ENCODE measurements at places on chromosomes 3 and 15.

- no peak for DNase-seq
These were observed 20.3 kb downstream of the SIAH2 start for GRCh38 chr3:150742679-150743078.

GRCh38 chr15:82124331-82125263, 78.8 kb upstream of the MEX3B start:
- no peak for DNase-seq

DNA sequence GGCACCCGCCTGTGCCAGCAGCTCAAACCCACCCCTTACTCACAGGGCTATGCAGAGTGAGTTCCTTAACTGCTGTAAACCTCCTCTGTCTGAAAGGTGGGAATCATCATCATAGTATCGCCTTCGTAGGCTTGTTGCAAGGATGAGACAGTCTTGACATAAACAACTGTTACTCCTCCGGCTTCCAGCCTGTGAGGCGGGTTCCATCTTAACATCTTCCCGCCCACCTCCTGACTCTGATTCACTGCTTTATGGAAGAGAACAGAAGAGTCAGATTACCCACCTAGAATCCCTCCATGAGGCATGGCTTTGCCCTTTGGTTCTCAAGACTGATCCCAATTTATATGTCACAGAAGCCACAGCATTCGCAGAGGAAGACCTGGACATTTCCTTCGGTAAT, 21.9 kb downstream of the POLR2M start:
- DNase-seq = no peak

- DNase-seq = no peak
These were observed 79.7 kb upstream of the MRPL3 start for GRCh38 chr3:131582438-131582837.

- DNase-seq = no peak
These were observed 630 bp downstream of the SNRK start for GRCh38 chr3:43286841-43287499.

GRCh38 chr3:127411083-127411727, 123.4 kb upstream of the PRR20G start:
- DNase-seq = no peak

DNA sequence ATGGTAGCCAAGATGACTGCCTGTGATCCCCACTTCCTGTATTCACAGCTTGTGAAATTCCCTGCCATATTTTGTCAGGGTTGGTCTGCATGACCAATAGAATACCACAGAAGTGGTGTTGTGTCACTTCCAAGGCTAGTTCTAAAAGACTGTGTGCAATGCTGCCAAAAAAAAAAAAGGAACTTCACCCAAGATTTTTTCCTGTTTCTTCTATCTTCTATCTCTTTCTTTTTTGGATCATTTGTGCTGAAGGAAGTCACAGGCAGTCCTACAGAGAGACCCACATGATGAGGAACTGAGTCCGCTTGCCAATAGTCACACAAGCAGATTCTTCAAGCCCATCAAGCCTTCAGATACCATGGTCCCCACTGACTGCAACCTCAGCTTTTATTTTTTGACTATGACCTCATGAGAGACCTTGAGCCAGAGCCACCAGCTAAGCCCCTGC, 18.1 kb upstream of the RAF1 start:
- no peak for DNase-seq

DNA sequence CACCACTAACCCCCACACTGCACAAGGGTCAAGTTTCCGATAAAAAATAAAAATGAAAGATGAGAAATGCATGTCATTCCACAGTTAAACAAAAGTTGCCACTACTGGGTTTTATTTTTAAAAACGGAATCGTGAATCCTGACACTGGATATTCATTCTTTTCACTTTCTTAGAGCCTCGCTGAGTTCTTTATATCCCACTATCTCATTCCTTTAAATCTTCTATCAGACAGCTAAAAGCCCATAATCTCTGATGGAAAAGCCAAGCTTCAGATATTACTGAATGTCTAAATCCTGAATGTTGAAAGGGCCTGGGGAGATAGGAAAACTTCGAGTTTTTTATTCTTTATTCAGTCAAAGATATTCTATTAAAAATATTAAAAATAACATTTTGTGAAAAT, 11.7 kb downstream of the RIOX2 start:
- no peak for DNase-seq

DNA sequence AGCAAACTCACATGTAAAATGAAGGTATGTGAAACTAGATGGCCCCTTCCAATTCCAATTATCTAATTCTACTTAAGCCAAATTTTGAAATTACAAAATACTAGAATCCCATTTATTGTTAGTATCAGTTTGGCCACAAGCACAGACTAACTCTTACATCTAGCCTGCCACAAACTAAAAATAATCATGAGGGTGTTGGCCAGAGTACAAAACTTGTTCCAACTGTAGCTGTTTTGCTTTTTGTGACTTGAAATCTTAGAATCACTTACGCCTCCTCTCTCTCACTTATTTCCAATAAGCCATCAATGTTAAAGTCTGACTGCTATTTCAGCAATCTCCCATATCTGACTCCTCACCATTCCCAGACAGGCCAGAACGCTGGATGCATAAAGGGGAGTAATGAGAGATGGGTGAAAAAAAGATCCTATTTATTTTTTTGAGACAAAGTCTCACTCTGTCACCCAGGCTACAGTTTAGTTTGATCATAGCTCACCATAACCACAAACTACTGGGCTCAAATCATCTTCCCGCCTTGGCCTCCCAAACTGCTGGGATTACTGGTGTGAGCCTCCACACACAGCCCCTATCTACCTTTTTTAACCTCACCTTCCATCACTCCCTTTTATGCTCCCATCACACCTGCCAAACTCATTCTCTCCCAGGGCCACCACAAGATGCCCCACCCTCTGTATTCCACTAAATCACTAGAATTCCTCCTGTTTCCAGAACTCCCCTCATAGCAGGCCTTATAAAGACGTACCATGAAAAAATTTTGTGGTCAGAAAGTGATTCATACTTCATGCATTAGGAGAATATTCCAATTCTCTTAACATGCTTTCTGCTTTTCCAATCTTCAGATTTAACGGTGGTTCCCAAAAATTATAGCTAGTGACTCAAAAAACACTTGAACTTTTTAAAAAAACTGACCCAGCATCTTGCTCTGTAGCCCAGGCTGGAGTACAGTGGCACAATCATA, 36.5 kb downstream of the ATOSA start:
- no peak for DNase-seq

DNA sequence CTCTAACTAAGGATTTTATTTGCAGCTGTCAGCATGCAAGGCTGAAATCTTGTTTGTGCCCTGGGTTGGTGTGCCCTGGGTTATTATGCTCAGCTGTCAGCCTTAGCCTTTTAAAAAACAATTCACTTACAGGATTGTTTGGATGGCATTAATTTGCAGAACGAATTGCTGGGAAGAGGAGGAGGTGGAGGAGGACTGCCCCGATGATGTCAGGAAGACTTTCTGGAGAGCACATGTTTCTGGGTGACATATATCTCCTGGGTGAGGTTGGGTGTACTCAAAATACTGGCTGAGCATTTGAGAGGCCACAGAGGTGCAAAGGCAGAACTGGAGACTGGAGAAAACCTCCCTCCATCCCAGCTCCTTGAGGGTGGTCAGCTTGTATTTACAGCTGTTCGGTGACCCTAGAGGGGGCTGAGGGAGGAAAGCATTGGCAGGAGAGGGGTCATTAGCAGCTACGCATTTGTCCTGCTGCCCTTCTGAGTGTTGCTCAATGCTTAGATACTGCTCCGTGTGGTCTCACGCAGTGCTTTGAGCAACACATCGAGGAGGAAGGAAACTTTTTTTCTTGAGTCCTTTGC, 59.8 kb upstream of the PSMD6 start:
- DNase-seq = no peak

DNA sequence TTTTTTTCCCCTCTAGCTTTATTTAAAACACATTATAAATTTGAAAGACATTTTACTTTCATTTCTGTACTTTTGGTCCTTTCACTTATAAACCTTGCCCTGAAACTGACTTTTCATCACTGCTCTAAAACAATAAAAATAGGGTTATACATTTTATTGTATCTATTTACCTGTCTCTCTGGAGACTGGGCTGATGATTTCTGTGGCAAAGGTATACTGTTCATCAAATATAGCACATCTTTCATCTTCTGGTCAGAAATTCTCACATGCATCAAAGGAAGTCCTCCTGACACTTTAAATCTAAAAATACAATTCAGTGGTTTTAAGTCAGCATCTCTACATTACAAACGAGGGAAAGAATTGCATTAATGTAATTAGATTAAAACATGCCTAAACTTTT, 86.1 kb downstream of the VPS13C start:
- DNase-seq = no peak

GRCh38 chr3:87082796-87083440, 92.0 kb upstream of the VGLL3 start:
- DNase-seq = no peak

DNA sequence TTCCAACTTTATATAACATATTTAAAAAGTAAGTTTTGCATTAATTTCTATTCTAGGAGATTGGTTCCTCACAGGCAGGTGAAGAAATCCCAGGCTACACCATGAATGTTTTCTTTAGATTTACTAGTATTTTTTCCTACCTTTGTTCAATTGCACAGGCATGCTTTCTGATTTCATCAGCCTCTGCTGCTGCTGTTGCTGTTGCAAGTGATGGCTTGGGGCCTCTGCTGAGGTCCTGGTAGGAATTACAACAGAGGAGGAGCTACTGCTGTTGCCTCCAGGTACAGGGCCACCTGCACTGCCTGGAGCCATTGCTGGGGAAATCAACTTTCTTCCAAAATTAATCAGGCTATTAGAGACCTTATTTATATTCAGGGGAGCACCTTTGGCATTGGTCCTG, 353.3 kb downstream of the PLCL2 start:
- DNase-seq = no peak

GRCh38 chr15:56837273-56837672, 81.2 kb upstream of the TCF12 start:
- DNase-seq = no peak

- DNase-seq = no peak
These were observed 474.7 kb upstream of the UBE2E2 start for GRCh38 chr3:22728406-22728805.

DNA sequence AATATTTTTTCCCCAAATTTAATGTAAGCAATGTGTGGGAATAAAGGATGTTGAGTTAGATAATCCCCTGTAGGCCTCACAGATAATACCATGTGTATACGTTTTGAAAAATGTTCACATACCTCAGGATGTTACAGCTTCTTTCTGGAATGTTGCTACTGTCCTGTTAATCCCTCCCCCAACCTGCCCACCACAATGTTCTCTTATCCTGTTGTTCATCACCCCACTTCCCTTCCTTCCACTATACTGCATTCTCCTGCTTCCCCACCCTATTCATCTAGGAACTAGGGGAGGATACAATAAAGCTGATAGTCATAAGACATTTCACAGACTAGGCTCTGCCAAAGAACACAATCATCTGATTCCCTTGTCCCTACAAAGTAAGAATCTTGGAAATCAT, 92.1 kb downstream of the IGF2BP2 start:
- DNase-seq = no peak

DNA sequence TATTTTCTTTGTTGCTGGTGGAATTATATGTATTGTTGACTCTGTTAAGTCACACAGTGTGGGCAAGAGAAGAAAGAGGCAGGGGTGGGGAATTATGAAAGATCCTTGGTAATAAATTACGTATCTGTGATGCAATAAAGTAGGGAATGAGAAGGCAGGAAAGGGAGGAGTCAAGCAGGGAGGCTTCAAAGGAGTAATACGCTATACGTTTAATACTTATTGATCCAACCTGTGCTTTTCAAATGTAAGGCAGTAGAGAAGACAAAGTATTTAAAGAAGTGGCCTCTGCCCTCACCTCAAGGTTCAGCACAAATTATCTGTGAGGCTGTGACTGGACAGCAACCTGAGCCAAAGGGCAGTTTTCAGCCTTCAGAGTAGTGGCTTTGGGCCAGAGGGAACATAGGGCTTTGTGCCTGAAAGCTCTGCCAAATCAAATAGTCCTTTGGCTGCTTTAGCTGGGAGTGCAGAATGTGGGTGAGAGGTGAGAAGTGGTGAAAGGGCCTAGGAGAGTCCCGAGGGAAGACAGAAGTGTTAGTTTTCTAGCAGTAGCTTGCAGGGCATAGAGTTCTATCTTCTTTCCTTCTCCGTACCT, 1.2 kb upstream of the PLIN1 start:
- no peak for DNase-seq

DNA sequence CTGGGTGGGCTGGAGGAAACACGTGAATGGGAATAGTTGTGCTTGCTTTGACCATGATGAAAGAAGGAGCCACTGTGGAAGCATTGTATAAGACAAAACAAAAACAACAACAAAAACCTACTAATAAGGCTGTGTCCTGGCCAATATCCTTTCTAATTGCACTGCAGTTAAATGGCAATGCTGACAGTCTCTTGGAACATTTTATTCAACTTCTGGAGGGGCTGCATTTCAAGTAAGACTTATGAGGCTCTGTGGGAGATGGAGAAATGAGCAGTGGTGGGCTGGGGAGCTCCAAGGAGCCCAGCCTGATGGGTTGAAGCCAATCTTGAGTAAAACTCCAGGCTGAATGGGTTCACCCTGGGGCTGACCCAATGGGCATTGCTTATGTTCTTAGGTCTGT, 99.8 kb upstream of the ROPN1 start:
- DNase-seq = no peak

DNA sequence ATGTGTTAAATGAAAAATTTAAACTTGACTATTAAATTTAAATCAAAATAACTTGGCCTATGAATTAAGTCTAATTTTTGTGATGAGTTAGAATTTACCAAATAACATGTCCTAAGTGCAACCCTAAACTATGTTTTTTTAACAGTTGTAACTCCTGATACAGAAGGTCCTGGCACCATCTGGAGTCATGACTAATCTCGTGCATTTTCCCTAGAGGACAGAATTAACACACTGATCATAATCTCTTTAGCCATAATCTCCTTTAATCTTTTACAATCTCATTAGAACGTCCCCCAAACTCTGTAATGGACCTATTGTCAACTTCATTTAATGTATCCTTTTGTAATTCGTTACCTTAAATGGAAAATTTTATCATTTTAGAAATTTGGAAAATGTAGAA, 100.6 kb downstream of the SUCNR1 start:
- no peak for DNase-seq

DNA sequence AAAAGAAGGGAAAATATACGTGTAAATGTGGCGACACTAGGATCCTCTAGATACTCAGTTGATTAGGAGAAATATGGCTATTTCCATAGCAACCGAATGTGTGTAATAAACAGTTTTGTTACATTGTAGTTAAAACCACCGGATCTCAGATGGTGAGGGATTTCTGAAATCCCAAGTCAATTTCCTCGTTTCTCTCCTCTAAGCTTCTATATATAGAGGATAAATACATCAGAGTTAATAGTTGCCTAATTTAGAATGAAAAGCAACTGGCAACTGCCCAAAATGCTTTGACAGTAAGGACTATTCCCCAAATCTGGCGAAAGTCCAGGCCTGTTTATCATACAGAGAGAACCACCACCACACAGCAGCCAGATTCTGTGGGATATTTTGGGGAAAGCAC, 112.6 kb downstream of the GABRB3 start:
- no peak for DNase-seq

GRCh38 chr3:156648086-156648485, 26.3 kb upstream of the TIPARP start:
- no peak for DNase-seq

Measured in stimulated activated CD8-positive, alpha-beta memory T cell treated with anti-CD3 and anti-CD28 coated beads, Interleukin-12 subunit alpha, Interleukin-12 subunit beta, amount 100 ng/mL, for 1 hour (primary cell).